ENCODE measurements at places on chromosomes 5 and 9.

DNA sequence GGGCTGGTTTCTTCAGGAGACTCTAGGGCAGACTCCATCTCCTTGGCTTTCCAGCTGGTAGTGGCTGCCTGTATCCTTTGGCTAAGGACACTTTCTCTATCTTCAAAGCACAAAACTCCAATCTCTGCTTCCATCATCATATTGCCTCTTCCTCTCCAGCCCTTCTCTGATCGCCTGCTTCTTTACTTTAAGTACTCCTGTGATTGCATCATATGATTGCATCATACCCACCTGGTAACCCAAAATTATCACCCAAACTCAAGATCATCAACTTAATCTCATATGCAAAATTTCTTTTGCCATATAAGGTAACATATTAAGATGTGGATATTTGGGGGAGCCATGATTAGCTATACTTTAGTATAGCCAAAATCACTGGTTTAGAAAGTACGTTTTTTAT lies 1092.6 kb upstream of the CDH6 start:
- DNase-seq = no peak

DNA sequence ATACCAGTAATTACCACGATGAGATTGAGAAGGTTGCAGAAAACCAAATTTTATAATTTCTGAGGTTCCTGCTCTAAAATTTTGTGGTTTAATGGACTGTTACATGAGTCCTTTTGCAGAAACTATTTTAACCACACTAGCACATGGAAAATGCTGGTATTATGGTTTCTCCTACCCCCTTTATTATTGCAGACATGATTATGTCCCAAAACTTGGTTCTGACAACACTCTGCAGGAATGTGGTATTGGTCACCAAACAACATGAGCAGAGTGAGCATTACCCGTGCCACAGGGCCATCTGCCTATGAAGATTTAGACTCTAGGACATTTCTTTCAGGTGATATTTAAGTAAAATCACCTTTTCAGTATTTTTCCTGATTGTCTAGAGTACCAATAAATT lies 2.8 kb upstream of the ECM2 start:
- DNase-seq = no peak

DNA sequence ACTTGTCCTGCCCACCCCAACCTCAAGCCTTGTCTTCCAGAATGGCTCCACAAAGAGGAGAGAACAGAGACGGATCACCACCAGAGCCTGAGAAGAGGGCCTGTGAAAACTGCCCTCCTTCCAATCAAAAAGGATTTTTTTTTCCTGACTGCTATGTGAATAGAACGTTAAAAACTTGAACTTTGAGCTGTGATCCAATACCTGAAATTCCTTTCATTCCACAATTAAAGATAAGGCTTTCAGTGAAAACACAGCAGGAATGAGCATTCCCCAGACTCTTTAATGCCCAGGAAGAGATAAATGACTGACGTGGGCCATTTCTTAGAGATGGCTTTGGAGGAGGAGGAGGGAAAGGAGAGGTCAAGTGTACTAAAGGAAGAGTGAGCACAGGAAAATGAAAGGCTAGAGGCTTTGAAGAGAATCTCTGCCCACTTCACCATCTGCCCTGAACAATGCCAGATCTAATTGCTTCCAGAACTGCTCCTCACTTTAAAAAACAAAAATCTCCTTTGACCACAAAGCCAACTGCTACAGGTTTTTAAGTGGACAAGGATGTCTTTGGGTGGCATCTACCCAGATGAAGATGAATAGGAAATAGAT lies 177.9 kb upstream of the MAP3K1 start:
- no peak for DNase-seq

- DNase-seq = no peak
Observed at GRCh38 chr5:151040211-151040747, 19.9 kb downstream of the GPX3 start.

- DNase-seq = no peak
Observed at GRCh38 chr5:12883395-12883794, 979.1 kb upstream of the CTNND2 start.

DNA sequence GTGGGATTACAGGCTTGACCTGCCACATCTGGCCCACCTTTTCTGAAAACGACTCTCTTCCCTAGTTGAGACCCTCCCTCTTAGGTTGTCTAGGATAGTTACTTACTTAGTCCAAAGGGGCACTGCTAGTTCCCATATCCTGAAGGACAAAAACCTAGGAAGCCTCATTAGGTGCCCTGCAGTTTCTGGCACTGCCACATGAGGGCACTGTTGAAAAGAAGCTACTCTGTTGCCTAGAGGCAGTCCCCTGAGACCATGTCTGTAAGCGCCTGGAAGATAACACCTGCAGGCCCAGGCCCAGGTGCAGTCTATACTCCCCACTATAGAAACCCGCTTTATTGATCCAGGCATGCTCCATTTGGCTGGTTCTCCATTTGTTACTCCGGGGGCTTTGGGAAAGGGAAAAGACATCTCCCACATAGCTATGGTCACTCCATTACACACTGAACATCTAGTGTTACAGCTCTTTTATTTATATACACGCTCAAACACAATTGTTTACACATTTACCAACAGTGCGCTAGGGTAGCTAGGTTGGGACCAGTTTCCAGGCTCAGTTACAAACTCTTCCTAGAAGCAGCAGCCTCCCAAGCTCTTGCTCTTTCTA lies 73.4 kb upstream of the PPARGC1B start:
- DNase-seq = no peak

DNA sequence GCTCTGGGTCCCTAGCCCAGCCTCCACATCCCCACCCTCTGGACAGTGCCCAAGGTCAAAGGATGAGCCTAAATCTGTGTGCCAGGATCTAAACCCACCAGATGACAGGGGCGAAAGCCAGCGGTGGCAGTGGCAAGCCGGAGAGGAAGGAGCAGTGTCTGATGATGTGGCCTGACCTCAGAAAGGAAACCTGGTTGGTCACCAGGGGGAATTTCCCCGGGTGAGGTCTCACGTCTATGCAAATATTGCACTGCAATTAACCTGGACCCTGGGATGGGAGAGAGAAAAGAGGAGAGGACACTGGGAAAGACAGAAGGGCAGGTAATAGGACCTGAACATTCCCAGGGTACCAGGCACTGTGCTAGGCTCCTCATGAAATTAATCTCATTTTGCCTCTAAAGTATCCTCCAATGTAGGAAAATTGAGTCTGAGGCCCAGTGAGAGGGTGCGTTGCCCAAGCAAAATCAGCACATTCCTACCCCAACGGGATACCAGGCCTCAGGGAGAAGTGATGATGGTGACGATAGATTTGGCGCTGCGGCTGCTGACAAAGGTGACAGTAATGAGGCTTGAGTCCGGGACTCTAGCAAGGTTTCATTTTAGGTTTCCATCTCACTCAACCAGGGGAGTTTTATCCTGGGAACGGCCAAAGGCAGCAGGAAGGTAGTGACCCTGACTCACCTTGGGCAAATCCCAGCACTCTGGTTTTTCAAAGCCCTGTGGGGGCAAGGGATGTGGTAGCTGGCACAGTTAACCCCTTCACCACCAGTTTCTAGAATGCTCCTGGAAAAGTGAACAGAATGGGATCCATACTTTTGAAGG lies 13.4 kb upstream of the TNIP1 start:
- DNase-seq = no peak
